RWPE2 (cell line): ENCODE measurements at places on chromosomes 2 and 18.

- DNase-seq, result no peak
These were observed 165.2 kb downstream of the TDRD15 start for GRCh38 chr2:21288739-21289520.

DNA sequence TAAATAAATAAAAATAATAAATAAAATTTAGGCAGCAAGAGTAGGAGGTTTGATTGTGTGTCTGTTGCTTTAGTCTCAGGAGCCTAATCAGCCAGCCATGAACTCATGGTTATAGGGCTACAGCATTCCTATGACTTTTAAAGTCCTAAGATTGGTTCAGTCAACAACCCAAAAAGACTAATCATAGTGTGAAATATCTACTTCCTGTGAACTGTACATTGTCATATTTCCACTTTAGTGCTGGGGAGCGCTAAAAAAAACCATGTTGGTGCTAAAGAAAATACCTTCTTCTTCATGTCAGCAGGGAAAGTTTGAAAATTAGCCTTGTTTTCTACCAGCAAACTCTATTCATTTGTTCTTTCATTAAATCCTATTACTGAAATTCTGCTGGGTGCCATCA is 521.6 kb downstream of the RNF144A start:
- DNase-seq, result no peak

GRCh38 chr2:226063704-226064440 is 664.4 kb downstream of the NYAP2 start:
- peak; percentile 83 for DNase-seq

DNA sequence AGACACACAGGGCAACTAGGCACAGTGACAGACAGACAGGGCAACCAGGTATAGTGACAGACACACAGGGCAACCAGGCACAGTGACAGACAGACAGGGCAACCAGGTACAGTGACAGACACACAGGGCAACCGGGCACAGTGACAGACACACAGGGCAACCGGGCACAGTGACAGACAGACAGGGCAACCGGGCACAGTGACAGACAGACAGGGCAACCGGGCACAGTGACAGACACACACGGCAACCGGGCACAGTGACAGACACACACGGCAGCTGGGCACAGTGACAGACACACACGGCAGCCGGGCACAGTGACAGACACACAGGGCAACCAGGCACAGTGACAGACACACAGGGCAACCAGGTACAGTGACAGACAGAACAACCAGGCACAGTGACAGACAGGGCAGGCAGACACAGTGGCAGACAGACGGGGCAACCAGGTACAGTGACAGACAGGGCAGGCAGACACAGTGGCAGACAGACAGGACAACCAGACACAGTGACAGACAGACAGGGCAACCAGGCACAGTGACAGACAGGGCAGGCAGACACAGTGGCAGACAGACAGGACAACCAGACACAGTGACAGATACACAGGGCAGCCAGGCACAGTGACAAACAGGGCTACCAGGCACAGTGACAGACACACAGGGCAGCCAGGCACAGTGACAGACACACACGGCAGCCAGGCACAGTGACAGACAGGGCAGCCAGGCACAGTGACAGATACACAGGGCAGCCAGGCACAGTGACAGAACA is 64.7 kb upstream of the RAB6C start:
- DNase-seq, result no peak

DNA sequence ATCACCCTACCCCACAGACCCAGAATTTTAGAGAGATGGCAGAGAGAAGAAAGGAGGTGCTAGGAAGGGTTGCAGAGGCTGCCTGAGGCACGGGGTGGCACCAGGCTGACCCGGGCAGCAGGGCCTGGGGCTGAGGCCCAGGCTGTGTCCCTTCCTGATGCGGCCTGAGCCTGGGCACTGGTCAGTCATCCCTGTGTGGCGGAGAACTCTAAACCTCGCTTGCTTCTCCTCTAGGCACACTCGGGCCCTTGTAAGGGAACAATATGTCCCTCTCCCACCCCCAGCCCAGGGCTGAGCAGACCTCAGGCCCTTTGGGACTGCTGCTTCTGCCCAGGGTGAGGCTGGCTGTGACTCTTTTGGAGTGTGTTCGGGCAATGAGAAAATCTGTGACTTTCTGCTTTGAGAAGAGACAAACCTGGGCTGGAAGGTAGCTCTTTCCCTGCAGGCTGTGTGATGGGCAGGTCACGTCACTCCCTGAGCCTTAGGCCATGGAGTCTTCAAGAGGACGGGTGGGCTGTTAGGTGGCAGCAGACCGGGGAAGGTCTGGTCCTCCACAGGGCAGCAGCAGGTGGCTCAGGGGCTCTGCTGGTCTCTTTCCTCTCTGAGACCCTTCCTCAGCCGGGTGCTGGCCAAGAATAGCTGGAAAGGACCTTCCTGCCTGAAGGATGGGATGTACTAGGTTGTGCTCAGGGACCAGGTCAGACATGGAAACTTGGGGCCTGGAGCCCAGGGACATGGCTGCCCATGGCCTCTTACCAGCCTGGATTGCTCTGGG is 96.8 kb downstream of the GLI2 start:
- peak; percentile 23 for DNase-seq
